Right renal pelvis (tissue), 4 donors: ENCODE measurements at places on chromosomes 5 and 9.
A peak's percentile ranks its signal among the peaks of the same experiment; 100 is the strongest.

- no peak for DNase-seq
These were observed 10.5 kb downstream of the NR2F1-AS1 start for GRCh38 chr5:93570294-93571113.

GRCh38 chr5:33509036-33509435 lies 68.3 kb downstream of the TARS1 start:
- DNase-seq: no peak

- no peak for DNase-seq
These were observed 644 bp downstream of the IER5L start for GRCh38 chr9:129177443-129177790.

DNA sequence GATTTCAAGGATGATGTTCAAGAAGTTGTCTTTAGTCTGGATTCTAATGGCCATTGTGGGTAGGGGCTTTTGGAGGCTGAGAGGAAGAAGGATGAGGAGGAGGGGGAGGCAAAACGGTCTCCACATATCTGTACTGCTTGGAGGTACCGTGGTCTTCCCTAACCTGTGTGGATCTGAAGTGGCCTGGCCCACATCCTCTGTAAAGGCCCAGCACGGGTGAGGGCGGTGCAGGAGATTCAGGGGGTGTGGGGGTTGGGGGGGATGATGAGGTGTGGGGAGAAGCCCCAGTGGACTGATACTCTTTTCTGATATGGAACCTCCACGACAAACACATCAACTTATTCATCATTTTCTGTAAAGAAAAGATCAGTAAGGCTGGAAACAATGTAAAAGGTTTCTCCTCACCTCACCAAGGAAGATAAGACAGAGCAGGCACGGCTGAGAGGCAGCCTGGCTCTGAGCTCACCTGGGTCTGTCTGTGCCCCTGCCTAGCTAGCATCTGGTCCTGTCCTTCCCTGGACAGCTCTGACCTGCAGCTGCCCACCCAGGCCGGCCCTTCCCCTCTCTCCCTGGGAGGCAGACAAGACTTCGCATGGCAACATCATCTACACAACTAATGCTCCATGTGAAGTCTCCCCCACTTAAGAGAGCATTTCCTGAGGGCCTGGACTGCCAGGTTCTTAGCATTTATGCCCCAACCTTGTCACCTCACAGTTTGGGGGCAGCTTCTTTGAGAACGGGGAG lies 5.6 kb upstream of the IL3 start:
- no peak for DNase-seq

DNA sequence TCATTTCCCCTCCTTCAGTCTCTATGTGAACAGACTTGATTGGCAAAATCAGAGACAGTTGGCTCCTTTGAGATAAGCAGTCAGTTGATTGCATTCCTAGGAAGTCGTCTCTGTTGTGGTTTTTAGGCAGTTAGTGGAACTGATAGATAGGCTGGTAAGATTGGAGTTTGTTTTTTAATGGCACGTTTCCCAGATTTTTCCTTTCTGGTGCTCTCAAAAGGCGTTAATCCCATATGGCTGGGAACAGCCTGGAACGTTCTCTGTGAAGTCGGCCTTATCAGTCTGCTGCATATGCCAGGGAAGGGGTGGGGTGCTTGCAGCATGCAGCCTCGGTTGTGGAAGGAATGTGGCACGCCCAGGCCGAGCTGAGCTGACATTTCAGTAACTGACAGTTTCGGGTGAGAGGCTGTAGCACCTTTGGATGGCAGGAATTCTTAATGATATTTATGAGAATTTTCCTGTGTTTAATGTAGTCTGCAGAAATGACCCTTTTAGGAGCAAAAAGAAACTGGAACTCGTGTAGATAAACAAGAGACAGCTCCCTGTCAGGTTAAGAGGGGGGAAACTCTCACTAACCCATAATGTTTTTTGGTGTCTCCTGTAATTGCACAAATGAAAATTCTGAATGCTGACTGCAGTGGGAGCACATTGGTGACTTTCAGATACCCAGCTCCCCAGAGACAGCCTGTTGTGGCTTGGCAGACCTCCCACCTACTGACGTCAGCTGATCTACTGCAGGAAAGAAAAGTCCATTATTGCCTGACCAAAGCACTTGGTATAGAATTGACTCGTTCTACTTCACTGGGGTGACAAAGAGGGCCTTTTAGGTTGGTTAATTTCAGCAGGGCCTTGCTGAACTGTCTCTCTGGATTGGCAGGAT lies 6.3 kb downstream of the SPTAN1 start:
- DNase-seq: no peak

DNA sequence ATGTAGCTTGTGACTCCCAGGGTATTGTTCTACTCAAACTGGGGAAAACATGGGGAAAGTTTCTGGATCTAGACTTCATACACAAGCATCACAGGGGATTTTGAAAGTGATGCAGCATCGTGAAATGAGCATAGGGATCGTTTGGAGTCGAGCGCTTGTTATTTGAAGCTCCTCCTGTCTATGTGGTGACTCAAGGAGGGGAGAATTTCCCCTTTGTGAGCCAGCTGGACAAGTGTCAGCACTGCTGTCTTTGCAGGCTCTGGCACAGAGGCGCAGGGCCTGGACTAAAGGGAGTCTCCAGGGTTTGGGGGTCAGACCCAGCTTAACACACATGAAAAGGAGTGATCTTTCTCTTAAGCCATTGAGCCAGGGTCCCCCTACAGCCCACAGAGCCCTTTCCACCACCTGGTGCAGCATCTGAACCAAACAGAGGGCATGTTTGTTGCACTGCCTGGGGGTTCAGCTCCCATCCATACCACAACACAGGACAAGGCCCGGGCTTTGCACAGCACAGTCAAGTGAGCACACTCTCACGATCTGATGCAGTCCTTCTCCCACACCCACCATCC lies 51.0 kb downstream of the IRF1 start:
- no peak for DNase-seq

DNA sequence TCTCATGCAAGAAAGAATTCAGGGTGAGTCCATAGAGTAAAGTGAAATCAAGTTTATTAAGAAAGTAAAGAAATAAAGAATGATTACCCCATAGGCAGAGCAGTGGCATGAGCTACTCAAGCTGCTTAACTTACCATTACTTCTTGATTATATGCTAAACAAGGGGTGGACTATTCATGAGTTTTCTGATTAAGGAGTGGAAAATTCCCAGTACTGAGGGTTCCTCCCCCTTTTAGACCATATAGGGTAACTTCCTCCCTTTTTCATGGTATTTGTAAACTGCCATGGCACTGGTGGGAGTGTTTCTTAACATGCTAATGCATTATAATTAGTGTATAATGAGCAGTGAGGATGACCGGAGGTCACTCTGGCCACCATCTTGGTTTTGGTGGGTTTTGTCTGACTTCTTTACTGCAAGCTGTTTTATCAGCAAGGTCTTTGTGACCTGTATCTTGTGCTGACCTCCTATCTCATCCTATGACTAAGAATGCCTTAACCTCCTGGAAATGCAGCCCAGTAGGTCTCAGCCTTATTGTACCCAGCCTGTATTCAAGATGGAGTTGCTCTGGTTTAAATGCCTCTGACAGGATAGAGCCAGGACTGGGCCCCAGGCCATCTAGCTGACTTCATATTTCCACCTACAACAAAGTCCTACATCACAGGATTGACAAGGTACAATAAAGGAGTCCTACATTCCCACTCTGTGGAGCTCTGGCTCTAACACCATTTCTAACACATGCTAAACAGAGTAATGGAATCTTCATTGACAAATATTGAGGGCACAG lies 186.7 kb downstream of the NXNL2 start:
- no peak for DNase-seq

DNA sequence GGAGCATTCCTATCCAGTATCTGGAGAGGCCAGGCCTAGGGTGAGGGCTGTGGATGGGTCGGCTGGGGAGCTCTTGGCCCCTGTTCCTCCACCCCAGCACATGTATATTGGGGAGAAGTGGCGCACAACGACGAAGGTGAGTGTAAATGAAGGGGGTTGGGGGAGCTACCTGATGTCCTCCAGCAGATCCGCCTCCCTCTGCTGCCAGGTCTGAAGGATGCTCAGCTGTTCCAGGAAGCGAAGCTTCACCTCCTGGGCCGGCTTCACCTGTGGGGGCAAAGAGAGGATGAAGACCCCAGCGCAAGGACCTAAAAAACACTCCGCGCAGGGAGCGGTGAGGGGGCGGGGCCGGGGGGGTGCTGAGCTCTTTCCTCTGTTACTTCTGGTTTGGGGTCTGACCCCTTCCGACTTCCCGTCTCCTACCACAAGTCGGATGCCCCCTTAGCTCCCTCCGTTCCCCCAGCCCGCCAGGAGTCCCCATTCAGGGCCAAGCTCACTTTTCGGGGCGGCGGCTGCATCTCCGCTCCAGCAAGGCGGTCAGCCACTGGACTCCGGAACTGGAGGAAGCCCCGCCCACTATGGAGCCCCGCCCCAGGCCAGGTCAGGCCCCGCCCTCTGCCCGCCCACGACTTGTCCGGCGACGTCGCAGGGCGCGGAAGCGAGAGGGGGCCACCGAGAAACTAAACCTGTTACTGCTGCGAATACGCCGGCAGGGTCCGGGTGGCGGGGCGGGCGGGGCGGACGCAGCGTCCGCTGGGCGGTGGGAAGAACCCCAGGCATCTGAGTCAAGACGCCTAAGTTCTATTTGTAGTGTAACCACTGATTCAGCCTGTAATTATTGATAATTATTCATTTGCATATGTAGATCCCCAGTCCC lies at the start of gene FCHSD1:
Gene FCHSD1, minus strand, starts transcription at position 568 of the 877 bp plus-strand sequence. Its CDS starts 50 bp downstream, at position 518.
- DNase-seq: peak; percentile 70
